ENCODE measurements at places on chromosomes 1 and 21.

DNA sequence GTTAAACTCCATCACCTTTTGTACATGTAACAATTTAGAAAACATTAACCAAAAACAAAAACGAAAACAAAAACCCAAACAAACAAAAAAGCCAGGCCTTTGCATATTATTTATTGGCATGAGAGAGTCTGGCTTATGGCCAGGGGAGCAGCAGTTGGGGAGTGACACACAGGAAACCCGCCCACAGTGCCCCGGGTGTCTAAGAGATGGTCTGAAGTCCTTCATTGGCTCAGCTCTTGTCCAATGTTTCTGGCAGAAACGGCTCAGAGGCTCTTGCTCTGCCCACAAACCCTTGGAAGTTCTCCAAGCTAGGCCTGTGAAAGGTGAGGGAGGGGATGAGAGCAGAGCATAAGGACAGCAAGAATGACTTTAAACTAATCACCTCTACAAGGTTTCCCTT, 131.5 kb downstream of the CNIH3 start:
- no peak for DNase-seq

- no peak for DNase-seq
These were observed 42.3 kb downstream of the DUSP10 start for GRCh38 chr1:221699577-221699976.

DNA sequence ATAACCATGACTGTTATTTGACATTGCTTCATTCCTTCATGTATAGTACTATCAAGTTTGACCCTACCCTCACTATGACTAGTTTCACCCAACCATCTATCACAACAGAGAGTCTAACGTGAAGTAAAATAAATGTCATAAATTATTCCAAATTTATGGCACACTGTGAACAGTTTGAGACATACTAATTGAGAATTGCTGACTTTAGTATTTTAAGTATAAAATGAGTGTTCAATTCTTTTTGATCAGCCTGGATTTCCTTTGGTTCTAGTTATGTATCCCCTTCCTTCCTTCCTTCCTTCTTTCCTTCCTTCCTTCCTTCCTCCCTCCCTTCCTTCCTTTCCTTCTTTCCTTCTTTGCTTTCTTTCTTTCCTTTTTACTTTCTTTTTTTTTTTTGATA, 14.5 kb downstream of the CR1 start:
- no peak for DNase-seq

DNA sequence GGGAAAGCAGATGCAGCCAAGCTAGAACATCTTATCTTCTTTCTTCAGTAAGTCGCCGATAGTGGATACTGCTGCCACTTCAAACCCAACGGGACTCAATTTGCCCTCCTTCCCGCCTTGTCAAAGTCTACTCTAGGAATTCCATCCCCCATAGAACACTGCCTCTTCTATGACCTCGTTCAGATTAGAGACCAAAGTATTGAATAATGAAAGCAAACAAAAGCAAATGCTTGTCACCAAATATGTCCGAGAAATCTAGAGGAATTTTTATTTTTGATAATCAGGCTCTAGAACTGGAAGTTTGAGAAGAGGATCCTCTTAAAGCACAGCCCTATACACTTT, 853 bp upstream of the RRAGC start:
- no peak for DNase-seq

Data from T-cell (primary cell).